Stimulated activated CD4-positive, alpha-beta T cell treated with anti-CD3 and anti-CD28 coated beads, TNF-alpha, amount 100 ng/mL, for 48 hours (primary cell): ENCODE measurements at places on chromosomes 5 and 9.

- no peak for DNase-seq
Observed at GRCh38 chr9:111839387-111839786, 44.6 kb upstream of the SHOC1 start.

DNA sequence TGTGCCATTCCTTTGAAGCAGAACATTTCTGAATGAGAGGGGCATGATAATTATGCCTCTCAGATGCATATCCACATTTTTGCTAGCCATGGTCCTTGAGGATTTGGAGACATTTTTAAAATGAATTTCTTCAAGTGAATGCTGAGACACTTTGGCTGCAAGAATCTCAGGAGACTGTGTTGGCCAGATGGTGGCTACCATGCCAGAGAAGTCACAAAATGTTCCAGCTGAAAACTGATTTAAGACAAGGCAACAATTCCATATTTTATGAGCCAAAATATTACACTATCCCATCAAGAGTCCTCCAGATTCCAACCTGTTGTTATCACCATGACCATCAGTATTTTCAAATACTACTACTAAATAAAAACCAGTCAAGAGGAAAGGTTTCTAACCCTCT lies 859.5 kb upstream of the DMAC1 start:
- DNase-seq, result no peak

- no peak for DNase-seq
Observed at GRCh38 chr5:87885758-87886157, 382.9 kb downstream of the TMEM161B start.

DNA sequence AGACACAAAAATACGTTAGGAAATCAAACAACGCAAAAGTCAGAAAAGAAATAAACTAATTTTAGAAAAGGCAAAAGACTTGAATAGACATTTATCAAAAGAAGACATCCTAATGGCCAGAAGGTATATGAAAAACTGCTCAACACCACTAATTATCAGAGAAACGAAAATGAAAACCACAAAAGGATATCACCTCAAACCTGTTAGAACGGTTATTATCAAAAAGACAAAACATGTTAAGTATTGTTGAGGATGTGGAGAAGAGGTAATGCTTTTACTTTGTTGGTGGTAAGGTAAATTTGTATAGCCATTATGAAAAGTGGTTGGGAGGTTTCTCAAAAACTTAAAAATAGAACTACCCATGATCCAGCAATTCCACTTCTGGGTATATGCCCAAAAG lies 230.0 kb upstream of the RGMB start:
- no peak for DNase-seq

DNA sequence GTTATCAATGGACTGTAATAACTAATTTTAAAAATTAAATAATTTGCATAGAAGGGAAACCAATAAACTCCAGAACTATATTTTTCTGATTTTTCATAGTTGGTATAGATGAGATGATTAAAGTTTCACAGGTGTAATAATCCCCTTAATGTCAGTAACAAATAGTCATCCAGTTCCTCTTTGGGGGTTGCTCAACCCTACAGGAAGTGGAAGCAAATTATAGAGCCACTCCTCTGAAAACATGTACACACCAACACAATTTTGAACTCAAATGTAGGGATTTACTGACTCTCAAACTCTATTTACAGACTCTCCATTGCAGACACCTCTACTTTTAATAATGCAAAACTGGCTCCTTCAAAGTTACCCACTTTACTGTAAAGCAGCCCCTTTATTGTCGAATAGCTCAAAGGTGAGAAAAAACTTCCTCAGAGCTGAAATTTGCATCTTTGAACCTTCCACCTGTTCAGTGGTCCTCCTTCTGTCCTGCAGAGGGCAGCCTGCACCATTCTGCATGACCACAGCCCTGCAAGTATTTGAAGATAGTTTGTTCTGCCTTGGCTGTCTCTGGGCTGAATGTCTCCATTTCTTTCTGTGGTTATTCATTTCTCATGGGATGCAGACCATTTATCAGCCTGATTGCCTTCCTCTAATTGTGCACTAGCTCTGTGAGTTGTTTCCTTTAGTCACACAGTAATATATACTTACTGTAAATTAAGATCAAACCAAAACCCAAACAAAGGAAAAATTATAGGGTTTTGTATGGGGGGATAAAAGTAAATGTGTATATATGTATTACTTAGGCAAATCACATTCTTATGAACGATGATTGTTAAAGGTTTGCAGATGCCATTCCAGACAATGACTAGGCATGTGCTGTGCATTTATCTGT lies 383.2 kb upstream of the SGCD start:
- DNase-seq, result no peak

GRCh38 chr5:152181461-152181860 lies 223.6 kb downstream of the NMUR2 start:
- no peak for DNase-seq

DNA sequence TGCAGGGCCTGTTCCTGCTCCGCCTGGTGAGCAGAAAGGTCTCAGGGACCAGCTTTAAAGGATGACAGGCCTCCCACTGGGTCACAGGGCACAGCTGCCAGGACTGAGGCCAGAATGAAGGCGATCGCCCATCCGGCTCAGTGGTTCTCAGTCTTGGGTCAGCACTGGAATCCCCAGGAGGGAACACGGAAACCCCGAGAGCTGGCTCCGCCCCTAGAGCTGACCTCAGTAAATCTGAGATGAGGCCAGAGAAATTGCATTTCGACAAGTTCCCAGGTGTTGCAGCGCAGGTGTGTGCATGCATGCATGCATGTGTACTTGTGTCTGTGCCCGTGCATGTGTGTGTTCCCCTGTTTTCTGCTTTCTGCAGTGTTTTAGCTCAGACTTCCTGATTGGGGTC lies 47.2 kb upstream of the KCNMB1 start:
- no peak for DNase-seq

- no peak for DNase-seq
Observed at GRCh38 chr9:128937310-128938165, 9.9 kb downstream of the DOLK start.

DNA sequence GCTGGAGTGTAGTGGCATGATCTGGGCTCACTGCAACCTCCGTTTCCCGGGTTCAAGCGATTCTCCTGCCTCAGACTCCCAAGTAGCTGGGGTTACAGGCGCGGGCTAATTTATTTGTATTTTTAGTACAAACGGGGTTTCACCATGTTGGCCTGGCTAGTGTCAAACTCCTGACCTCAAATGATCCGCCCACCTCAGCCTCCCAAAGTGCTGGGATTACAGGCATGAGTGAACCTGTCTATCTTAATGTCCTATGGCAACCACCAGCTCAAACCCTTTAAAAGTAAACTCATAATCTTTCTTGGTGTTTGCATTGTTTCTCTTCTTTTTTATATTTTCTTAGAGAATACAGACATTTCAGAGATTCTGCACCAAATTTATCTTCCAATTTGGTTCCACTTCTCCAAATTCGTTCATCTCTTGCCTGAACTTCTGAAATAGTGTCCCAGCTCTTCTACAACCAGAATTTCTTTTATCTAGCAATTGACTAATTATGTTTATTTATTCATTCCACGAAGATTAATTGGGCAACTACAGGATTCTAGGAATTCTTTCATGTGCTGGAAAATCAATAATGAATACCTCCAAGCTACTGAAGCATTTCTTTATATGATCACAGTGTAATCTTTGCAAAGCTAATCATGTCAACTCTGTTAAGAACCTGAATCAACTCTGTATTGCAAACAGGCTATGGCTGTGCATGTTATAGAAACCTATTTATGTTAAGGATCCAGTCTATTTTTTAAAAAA lies 60.0 kb upstream of the TYRP1 start:
- DNase-seq, result no peak

DNA sequence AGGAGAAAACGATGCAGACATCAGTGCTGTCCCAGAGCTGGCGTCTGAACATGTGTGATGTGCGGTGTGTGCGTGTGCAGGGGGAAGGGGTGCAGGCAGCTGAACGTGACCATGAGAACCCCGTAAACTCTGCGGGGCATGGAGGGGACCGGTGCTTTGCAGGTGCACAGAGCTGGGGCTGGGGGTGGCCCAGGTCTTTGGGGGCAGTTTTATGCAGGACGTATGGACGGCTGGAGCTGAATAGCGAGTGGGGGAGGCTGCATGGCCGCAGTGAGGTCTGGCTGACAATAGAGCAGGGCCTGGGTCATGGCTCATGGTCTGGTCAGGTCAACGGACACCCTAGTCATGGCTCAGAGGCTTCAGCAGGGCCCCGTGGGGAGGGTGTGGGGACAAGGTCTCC lies 3.3 kb upstream of the EXOC3 start:
- DNase-seq, result no peak
